Hematopoietic multipotent progenitor cell treated with erythropoietin and hydrocortisone succinate and interleukin-3 and kit ligand, for 4 days (in vitro differentiated cells): ENCODE measurements at places on chromosomes 2 and 18.

GRCh38 chr18:59885579-59886163 is 14.1 kb upstream of the PMAIP1 start:
- DNase-seq, result peak; percentile 71

DNA sequence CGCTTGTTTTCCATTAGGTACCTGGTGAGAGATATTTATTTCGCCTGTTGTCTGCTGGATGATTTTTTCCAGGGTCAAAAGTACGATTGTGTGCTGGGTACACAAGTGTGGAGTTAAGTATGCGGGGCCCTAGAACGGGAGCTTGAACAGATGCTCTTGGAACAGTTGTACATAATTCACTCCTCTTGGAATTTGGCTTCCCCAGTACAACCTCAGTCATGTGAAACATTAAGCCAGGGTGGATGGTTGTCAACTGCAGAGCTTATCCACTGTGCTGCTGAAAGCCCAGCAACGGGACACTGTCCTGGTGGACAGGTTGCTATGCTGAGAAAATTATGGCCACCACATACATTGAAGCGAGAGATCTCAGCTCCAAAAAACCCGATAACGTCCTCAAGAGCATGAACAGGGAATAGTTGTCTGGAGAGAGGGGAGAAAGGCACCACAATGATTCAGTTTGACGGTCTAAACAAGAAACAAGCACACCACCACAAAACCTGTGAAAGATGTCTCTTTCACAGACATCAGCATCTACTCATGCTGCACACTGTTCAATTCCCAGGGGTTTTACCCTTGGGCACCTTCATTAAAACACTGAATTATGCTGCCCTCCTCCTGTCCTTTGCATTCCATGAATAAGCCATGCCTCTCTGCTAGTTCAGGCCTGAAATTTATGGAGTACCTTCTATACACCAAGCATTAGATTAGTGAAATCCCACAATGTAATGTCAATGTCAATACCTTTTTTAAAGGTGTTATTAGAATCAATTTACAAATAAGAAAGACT is 176.8 kb upstream of the TRIB2 start:
- no peak for DNase-seq

DNA sequence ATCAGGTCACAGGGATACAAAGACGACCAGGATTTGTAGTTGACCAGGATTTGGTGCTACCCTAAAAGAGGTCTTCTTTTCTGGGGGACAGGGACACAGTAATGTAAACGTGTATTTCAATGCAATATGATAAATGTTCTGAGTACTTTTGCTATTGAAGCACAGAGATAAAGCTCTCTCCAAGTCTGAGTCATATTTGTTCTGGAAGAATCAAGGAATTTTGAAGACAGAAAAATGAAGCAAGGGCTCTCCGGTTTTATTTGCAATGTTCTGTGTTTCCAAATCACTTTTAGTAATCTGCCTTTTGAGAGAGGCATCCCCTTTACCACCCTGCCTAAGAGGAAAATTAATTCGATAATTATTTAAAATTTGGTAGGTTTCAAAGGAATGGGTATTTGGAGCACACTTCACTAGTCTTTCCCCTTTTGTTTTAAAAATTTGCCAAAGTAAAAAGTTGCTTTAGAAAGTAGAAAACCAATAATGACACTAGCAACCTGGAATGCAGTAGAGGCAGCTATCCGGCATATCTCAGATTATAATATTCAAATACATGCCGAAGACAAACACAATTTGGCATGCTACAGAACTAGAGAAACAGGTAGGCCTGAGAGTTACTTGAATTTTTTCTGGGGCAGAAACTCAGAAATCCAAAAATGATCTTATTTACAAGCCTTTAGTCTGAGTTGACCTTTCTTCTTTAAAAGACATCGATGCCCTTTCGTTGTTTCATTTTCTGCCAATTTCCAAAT is 82.7 kb downstream of the MREG start:
- no peak for DNase-seq

DNA sequence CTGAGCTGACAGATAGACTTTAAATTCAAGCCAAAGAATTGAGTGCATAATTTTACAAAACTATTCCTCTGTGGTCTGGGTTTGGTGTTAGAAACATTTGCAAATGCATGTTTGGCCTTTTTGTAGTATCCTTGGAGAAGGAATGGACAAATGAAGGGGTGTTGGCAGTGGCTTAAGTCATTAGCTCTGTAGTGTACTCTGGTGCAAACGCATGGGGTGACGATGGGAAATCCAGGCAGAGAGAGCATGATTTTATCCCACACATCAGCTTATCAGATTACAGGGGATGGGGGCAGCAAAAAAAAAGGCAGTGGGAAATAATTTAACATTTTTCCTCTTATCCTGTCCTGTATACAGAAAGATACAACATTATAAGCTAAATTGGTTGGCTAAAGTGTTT is 320.6 kb downstream of the ZNF516 start:
- no peak for DNase-seq

GRCh38 chr2:45806563-45807358 is 155.3 kb downstream of the PRKCE start:
- no peak for DNase-seq

DNA sequence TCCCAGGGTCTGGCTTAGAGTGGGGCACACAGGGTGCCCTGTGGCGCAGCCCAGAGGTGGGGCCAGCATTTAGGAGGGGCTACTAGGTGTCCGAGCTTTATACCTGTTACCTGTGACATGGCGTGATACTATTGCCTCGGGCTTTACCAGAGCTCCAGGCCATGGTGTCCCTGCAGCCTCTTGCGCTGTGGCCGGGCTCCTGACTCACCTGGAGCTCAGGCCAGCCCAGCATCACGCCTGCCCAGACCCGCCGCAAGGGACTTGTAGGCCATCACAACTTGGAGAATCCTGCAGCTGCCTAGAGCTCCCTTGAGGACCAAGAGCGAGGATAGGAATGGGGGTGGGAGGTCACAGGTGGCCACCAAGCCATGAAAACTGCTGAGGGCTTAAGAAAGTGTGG is 8.0 kb downstream of the INHBB start:
- no peak for DNase-seq

- no peak for DNase-seq
Measured at GRCh38 chr2:222413295-222413911, 10.9 kb upstream of the SGPP2 start.

- peak; percentile 3 for DNase-seq
Measured at GRCh38 chr2:139122711-139123158, 342.5 kb upstream of the NXPH2 start.

DNA sequence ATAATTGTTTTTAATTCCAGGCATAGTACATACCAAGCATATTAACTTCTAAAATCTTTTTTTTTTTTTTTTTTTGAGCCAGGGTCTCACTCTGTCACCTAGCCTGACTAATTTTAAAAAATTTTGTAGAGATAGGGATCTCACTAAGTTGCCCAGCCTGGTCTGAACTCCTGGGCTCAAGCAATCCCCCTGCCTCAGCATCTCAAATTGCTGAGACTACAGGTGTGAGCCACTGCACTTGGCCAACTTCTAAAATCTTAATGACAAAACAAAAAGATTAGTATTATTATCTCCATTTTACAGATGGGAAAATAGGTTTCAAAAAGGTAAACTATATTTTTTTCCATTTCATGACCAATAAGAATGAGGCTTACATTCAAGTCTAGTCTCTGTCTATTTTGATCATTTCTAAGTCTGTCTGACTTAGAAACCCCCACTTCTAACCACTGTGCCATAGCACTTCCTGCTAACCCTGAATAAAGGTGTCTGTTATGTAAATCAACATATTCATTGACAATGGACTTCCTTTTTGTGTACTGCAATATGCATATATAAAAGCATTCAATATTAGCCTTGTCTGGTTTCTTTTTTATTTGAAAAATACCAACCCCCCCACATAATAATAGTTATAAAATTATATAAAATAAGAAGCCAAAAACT is 28.7 kb upstream of the ZEB2 start:
- DNase-seq, result peak; percentile 63

DNA sequence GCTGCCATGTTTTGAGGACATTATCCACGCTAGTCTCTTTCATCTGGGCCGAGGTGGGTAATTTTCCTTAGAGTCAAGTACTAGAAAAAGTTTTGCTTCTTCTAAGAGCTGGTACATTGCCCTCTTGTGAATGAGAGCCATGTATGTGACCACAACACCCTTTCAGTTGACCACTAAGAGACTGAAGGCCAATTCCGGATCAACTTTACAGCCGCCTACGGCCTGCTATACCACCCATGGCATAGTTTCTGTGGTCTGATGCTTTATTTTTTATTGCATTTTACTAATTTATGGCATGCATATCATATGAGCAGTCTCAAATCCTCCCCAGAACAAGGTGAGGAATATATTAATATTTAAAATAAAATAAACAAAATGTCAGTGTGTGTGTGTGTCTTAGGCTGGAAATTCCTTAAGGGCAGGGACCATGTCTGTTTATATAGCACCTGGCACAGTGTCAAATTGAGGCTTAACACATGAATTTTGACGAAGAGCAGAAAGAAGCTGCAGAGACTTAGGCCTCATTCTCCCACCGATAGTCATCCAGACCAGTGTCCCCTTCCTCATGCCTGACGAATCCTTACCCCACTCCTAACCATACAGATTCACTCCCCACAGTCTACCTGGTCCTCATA is 35.4 kb downstream of the PSD4 start:
- DNase-seq, result no peak

DNA sequence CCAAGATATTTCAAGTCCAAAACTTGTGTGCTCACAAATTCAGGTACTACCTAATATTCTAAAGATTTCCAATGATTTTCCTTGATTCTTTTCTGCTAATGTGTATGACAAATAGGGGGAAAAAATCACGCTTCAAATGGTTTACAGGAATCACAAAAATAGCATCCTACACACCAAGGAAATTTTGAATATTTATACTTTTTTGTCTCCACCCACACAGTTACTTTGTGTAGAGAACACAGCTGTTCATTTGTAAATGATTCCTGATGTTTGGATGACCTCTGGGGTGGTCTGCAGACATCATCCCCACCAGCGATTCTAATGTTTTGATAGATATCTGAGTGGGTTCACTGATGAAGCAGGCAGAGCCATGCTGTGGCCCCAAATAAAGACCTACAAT is 260.6 kb upstream of the NCKAP5 start:
- DNase-seq, result no peak

GRCh38 chr2:108936866-108937265 is 52.2 kb downstream of the EDAR start:
- no peak for DNase-seq
